ENCODE measurements at places on chromosomes 11 and 22. TPM values are rescaled to one million over a fixed set of nuclear protein-coding genes. Genes with fewer than 3 reads are reported as not detected.

GRCh38 chr22:37564111-37564711 is 3.9 kb downstream of the CDC42EP1 start:
- DNase-seq, result peak; percentile 56

DNA sequence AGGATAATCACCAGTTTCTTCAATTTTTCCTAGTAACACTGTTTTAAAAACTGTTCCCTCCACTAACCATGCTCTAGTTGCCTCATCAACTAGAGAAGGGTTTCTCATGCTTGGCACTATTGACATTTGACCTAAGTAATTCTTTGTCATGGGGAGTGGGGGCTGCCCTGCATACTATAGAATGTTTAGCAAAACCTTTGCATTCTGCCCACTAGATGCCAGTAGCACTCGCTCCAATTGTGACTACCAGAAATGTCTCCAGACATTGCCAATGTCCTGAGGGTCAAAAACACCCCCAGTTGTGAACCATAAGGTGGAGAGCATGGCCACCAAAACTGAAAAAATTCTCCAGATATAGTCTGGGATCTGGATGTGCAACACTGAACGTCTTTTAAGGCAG is 27.6 kb upstream of the BMAL1 start:
- peak; percentile 20 for DNase-seq

DNA sequence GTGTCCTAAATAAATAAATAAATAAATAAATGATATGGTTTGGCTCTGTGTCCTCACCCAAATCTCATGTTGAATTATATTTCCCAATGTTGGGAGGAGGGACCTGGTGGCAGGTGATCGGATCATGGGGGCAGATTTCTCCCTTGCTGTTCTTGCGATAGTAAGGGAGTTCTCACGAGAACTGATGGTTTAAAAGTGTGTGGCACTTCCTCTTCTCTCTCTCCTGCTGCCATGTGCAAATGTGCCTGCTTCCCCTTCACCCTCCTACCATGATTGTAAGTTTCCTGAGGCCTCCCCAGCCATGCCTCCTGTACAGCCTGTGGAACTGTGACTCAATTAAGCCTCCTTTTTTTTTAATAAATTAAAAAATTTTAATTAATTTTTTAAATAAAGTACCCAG is 138.2 kb downstream of the FBXO7 start:
- DNase-seq, result no peak

- no peak for DNase-seq
These were observed 41.0 kb downstream of the C11orf58 start for GRCh38 chr11:16779436-16779835.

DNA sequence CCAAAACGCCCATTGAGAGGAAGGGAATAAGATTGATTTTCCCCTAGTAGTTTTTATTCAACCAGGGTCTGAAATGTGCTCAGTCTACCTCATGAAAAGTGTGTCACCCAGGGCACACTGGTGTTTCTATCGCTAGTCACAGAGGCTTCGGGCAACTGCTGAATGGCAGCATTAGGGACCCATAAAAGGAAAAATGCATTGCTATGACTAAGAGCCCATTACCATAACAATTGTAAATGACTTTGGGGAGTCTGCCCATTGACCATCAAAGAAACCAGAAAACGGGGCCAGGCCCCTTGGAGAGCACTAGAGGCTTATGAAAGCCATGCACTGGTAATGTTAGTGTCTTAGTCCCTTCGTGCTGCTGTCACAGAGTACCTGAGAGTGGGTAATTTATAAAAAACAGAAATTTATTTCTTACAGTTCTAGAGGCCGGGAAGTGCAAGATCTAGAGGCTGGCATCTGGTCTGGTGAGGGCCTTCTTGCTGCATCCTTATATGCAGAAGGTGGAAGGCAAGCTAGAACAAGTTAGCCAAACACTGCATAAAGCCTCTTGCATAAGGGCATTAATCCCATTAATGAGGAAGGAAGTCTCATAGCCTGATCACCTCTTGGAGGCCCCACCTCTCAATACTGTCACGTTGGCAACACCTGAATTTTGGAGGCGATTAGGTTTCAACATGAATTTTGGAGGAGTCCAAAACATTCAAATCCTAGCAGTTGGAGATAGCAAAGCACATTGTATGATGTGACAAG is 306.7 kb downstream of the ST3GAL4 start:
- no peak for DNase-seq

DNA sequence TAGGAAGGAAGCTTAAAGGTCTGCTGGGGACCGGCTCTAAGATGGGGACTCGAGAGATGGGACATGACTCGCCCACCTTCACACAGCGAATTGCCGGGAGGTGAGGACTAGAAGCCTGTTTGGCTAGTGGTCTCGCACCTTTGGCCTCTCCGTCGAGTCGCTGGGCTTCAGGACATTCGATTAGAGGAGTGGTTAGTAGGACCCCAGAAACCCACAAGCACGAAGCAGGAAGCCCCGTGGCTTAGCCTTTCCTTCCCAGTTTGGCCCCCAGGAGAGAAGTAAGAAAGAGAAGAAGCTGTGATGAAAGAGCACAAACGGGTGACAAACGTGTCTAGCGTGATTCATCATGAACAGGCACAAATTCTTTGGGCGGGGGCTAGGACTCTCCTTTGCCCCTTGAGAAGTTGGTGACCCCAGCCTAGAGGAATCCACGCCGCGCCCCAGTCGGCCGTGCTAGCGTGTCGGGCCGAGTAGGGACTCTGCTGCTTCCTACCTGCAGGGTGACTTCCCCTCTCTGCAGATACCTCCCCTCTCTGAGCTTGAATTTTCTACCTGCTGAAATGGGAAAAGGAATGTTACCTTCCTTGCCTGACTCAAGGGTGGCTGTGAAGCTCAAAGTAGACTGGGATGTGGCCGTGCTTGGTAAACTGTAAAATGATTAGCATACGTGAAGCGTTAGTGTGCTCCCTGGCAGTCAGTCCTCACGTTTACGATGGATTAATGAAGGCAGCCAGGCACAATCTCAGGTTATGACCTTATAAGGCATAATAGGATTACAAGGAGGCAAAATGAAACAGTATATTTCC is 1.1 kb upstream of the ADM start:
- peak; percentile 67 for DNase-seq

- no peak for DNase-seq
These were observed 35.9 kb downstream of the ARAP1 start for GRCh38 chr11:72716290-72716689.

MS4A4A gene
- not detected for total RNA-seq

AGBL2 gene
- total RNA-seq, result 0.17 TPM

ZNF74 gene
- total RNA-seq, result 19.7 TPM

B3GAT3 gene
- total RNA-seq, result 18.2 TPM

All from dermis blood vessel endothelial cell (primary cell).